Activated CD4-positive, alpha-beta memory T cell treated with anti-CD3 and anti-CD28 coated beads, Interleukin-2, amount 10 ng/mL, durations not matched to agents 7 days and 5 days (primary cell): ENCODE measurements at places on chromosomes 4 and X.

- no peak overlapping the region for H3K27ac ChIP-seq
- H3K4me1 ChIP-seq = no peaks in the 10 kb centered on the region
- H3K36me3 ChIP-seq = no peaks in the 10 kb centered on the region
- no peaks in the 10 kb centered on the region for H3K27me3 ChIP-seq
Observed at GRCh38 chr4:73904491-73904890, 35.3 kb downstream of the CXCL1 start.

- peaks cover 4% of the 10 kb centered on the region for H3K36me3 ChIP-seq
- no peak overlapping the region for H3K4me3 ChIP-seq
- H3K27ac ChIP-seq = no peak overlapping the region
- peaks cover 27% of the 10 kb centered on the region for H3K4me1 ChIP-seq
Observed at GRCh38 chr4:140108713-140109230, 45.2 kb downstream of the MAML3 start.

GRCh38 chrX:119481323-119481801 lies 13.1 kb downstream of the SLC25A5 start:
- H3K27ac ChIP-seq = no peak overlapping the region
- DNase-seq = no peak
- no peak overlapping the region for H3K4me3 ChIP-seq
- no peaks in the 10 kb centered on the region for H3K36me3 ChIP-seq
- H3K4me1 ChIP-seq = peaks cover 9% of the 10 kb centered on the region

DNA sequence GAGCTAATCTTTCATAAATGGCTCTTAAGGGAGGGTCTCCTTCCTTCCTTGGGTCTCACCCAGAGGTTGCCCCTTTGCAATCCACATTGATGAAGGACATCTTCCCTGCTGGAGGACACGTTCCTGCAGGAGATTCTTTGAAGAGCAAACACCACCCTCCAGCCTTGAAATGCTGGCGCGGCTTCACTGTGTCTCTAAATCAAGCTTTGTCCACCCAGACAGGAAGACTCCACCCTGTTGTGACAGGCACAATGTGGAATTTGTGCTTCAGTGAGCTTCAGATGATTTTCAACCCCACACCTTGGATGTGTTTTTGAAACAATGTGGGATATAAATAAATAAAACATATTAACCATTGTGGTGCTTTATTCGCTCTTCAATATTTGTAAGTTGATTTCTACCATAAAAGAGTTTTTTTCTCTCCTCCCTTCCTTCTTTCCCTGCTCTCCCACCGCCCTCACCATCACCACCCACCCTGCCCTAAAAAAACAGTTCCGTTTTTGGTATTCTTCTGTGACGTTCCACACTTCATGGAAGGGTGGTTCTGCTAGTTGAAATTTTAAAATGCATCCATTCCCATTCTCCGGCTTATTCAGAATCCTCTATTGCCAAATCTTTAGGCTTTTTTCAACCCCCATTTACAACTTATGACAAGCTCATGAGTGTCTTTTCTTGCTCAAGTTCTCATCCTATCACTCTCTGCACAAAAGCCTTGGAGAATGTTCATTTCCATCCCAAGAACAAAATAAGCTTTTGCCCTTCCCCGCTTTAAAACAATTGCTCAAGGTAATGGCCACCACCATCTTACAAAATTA lies 264.3 kb downstream of the RAPGEF2 start:
- DNase-seq = no peak
- peaks cover 5% of the 10 kb centered on the region for H3K4me1 ChIP-seq

- no peak overlapping the region for H3K4me3 ChIP-seq
- DNase-seq = no peak
- H3K27me3 ChIP-seq = no peaks in the 10 kb centered on the region
Observed at GRCh38 chr4:182843808-182844325, 73.3 kb downstream of the DCTD start.

- no peak overlapping the region for H3K27ac ChIP-seq
- H3K27me3 ChIP-seq = peaks cover 43% of the 10 kb centered on the region
- H3K4me1 ChIP-seq = no peaks in the 10 kb centered on the region
- DNase-seq = no peak
- no peaks in the 10 kb centered on the region for H3K36me3 ChIP-seq
Observed at GRCh38 chr4:118909173-118909956, 20.7 kb downstream of the SYNPO2 start.

DNA sequence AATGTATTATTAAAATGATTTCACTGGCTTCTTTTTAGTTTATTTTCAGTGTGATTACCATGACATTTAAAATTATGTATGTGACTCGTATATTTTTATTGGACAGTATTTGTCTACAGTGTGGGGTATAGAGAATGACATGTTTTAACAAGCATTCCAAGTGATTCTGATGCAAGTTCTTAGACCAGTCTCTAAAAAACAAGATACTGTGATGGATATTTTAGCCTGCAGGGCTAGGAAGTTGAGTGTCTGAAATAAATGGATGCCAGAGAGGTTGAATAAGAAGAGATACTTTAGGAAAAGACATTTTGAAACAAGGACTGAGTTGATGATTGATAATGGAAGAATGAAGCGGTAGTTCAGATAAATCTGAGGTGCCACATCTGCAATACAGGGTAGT lies 3.5 kb upstream of the MAD2L1 start:
- H3K27me3 ChIP-seq = no peaks in the 10 kb centered on the region
- peaks cover 5% of the 10 kb centered on the region for H3K36me3 ChIP-seq
- H3K27ac ChIP-seq = no peak overlapping the region

DNA sequence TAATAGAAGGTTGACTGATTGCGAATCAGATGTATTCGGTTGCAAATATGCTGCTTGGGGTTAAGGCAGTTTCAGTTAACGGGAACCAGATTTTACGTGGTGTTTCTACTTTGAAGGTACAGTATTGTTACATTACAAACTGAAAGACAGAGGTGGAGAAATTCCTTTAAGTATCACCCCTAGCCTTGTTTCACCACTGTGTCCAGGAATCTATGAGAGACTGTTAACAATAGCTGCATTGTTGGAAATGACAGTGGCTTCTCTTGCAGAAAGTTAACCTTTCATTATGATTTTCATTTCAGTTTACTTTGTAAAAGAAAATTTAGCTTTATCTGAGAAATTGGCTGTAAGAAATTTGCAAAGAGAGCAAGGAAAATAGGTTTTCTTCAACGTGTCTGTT lies 2.6 kb downstream of the CDKL5 start:
- H3K4me3 ChIP-seq = no peak overlapping the region
- H3K27ac ChIP-seq = no peak overlapping the region
- DNase-seq = no peak
- peaks cover 11% of the 10 kb centered on the region for H3K4me1 ChIP-seq
- no peaks in the 10 kb centered on the region for H3K36me3 ChIP-seq

- H3K27me3 ChIP-seq = no peaks in the 10 kb centered on the region
- peak; percentile 31 for DNase-seq
- H3K27ac ChIP-seq = peak overlapping the region; percentile 73
- peaks cover 34% of the 10 kb centered on the region for H3K4me1 ChIP-seq
- H3K4me3 ChIP-seq = peak overlapping the region; percentile 81
Observed at GRCh38 chrX:30888526-30889146, 418 bp downstream of the TAB3 start.

GRCh38 chr4:181647396-181648147 lies 595.6 kb upstream of the TENM3 start:
- no peaks in the 10 kb centered on the region for H3K27me3 ChIP-seq
- no peaks in the 10 kb centered on the region for H3K4me1 ChIP-seq
- no peak for DNase-seq
- no peak overlapping the region for H3K27ac ChIP-seq
- no peaks in the 10 kb centered on the region for H3K36me3 ChIP-seq

- H3K36me3 ChIP-seq = no peaks in the 10 kb centered on the region
- H3K4me3 ChIP-seq = no peak overlapping the region
- no peaks in the 10 kb centered on the region for H3K4me1 ChIP-seq
- no peak for DNase-seq
Observed at GRCh38 chr4:45410701-45411210, 684.4 kb upstream of the GNPDA2 start.

GRCh38 chrX:108353452-108353851 lies 84.8 kb downstream of the COL4A6 start:
- H3K27me3 ChIP-seq = no peaks in the 10 kb centered on the region
- no peaks in the 10 kb centered on the region for H3K4me1 ChIP-seq
- no peak overlapping the region for H3K27ac ChIP-seq
- no peak for DNase-seq
- H3K36me3 ChIP-seq = no peaks in the 10 kb centered on the region
- H3K4me3 ChIP-seq = no peak overlapping the region

DNA sequence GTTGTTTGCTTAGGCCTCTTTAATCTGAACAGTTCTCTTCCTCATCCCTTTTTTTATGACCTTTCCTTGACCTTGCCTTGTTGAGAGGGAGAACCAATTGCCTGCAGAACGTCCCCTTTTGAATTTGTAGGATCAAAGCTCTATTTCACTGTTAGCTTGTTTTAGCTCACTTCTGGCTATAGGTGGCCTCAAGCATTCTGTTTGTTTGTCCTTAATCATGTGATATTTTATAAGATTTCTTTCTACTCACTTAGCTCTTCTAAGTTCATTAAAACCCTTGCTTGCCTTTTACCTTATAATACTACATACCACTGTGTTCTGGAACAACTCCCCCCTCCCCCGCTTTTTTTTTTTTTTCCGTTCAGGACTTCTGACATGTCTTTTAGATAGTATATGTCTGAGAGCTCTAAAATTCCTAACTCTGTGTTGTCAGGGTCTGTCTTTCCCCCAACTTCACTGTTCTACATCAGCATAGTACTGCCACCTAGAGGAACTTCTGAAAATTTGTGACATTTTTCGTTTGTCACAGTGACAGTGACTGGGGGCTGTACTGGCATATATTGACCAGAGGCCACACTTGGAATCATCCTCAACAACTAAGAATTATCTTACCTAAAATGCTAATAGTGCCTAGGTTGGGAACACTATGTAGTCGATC lies 128.5 kb downstream of the LARP7 start:
- no peak overlapping the region for H3K4me3 ChIP-seq
- H3K27ac ChIP-seq = no peak overlapping the region
- H3K4me1 ChIP-seq = peaks cover 2% of the 10 kb centered on the region
- DNase-seq = no peak
- no peaks in the 10 kb centered on the region for H3K27me3 ChIP-seq

GRCh38 chr4:16034010-16034748 lies 49.6 kb downstream of the PROM1 start:
- H3K4me3 ChIP-seq = no peak overlapping the region
- no peak overlapping the region for H3K27ac ChIP-seq
- H3K4me1 ChIP-seq = no peaks in the 10 kb centered on the region
- H3K36me3 ChIP-seq = no peaks in the 10 kb centered on the region
- no peak for DNase-seq
- peaks cover 10% of the 10 kb centered on the region for H3K27me3 ChIP-seq

DNA sequence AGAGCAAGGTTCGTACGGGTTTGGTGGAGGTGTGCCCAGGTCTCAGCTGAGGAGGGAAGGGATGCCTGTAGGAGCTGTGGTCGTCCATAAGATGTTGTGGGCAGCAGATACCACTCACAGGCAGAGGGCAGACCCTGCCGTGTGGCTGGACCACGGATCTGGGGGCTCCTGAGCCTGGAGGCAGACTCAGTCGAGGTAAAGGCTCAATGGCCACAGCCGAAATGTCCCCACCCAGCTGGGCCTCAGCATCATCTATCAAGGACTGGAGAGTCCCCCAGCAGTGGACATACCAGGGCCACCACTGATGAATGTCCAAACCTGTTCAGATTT lies 98.5 kb downstream of the DHRSX start:
- no peak for DNase-seq
- no peak overlapping the region for H3K4me3 ChIP-seq

DNA sequence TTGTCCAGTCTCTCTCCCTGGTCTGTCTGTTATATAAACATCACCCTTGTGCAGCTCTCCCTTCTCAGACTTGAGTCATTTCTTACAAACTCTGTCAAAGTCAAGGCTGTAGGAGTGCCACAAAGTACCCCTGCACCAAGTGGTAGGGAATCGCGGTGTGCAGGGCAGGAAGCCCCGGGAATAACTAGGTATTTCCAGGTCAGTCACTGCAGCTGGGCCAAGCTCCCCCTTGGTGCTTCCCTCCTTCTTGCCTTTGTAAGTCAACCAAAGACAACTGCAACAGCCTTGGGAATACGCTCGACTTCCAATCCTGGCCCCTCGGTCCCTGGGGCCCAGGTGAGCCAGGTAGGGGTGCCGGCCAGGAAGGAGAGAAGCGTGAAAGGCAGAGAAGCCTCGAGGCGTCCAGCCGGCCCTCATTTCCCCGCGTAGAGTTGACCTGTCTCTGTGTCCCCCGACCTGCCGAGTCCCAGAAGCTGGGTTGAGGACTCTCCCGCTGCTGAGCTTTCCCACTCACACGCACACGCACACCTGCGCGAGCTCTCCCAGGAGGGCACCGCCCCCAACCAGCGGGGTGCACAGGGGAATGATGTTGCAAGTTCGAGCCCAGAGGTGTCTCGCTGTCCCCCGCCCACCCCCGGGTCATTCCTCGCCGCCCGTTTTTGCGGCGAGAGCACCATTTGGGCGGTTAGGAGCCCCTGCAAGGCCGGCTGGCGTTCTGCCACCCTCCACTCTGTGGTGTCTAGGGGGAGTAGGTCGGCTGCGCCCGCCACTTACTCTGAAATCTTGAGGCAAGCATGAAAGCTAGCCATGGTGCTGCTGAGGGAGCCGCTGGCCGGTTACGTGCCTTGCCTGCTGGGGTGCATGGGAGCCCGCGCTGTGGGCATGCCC lies 22.8 kb upstream of the KIAA1210 start:
- no peaks in the 10 kb centered on the region for H3K27me3 ChIP-seq
- DNase-seq = no peak
- H3K4me1 ChIP-seq = no peaks in the 10 kb centered on the region
- H3K27ac ChIP-seq = no peak overlapping the region
- no peak overlapping the region for H3K4me3 ChIP-seq

- no peaks in the 10 kb centered on the region for H3K27me3 ChIP-seq
- no peak overlapping the region for H3K4me3 ChIP-seq
- no peaks in the 10 kb centered on the region for H3K36me3 ChIP-seq
- H3K4me1 ChIP-seq = no peaks in the 10 kb centered on the region
- peak overlapping the region; percentile 31 for H3K27ac ChIP-seq
- DNase-seq = no peak
Observed at GRCh38 chrX:119427024-119427794, 28.1 kb downstream of the SLC25A43 start.

GRCh38 chr4:80475798-80476197 lies 140.3 kb downstream of the CFAP299 start:
- no peaks in the 10 kb centered on the region for H3K27me3 ChIP-seq
- H3K27ac ChIP-seq = no peak overlapping the region
- H3K36me3 ChIP-seq = no peaks in the 10 kb centered on the region
- no peak overlapping the region for H3K4me3 ChIP-seq

DNA sequence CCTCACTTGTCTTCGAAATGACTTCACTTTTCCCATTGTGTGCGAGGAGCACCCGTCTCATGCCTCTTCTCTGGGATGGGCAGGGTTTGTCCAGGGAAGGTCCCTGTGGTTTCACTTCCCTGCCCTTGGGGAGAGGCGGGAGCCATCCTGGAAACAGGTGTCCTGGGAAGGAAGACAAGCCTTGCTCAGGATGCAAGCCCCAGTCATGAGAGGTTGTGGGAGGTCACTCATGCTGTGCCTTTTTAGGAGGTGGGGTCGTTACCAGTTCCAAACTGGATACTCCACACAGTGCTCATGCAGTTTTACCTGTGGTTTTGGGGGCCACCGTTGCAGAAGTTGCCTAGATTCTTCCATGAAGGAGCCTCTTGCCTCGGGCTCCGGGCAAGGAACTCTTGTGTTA lies 3.8 kb downstream of the RGS12 start:
- H3K36me3 ChIP-seq = no peaks in the 10 kb centered on the region
- no peak overlapping the region for H3K27ac ChIP-seq

GRCh38 chrX:2262668-2263055 lies 238.1 kb downstream of the DHRSX start:
- DNase-seq = no peak
- peaks cover 14% of the 10 kb centered on the region for H3K36me3 ChIP-seq
- H3K27me3 ChIP-seq = no peaks in the 10 kb centered on the region
- no peak overlapping the region for H3K4me3 ChIP-seq
- no peaks in the 10 kb centered on the region for H3K4me1 ChIP-seq

- DNase-seq = no peak
- H3K4me1 ChIP-seq = no peaks in the 10 kb centered on the region
- no peak overlapping the region for H3K27ac ChIP-seq
- H3K27me3 ChIP-seq = no peaks in the 10 kb centered on the region
- H3K4me3 ChIP-seq = no peak overlapping the region
- H3K36me3 ChIP-seq = no peaks in the 10 kb centered on the region
Observed at GRCh38 chrX:127571834-127572233, 480.4 kb downstream of the ACTRT1 start.
